Calu3 (cell line): ENCODE measurements at places on chromosomes 7 and 10. TPM values are rescaled to one million over a fixed set of nuclear protein-coding genes. Genes with fewer than 3 reads are reported as not detected.

DNA sequence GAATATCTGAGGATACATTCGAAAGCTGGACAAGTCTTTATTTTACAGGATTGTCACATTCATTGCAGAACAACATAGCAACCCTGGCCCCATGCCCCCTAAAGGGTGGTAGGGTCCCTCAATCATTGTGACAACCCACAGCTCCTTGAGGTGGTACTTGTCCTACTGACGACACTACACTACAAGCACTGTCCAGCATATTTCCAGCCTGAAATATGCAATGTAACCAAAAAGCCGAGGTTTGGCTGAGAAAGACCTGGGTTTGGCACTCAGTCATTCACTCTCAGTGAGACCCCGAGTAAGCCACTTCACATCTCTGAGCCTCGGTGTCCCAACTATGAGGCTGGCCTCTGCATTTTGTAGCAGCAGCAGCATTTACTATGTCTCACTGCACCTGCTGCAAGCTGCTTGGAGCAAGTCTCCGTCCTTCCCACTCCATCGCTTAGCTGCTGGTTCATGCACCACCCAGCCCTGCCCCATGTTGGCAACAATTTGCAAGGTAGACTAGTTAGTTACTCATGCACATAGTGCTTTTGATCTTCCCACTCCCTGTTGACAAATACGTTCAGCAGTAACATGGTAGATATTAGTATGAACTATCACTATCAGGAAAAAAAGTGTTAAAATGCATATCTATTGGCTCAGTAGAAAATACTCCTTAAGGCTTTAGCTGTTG is 43.6 kb upstream of the TNPO3 start:
- DNase-seq: no peak

GRCh38 chr7:108415821-108416536 is 40.3 kb downstream of the NRCAM start:
- DNase-seq: no peak

DNA sequence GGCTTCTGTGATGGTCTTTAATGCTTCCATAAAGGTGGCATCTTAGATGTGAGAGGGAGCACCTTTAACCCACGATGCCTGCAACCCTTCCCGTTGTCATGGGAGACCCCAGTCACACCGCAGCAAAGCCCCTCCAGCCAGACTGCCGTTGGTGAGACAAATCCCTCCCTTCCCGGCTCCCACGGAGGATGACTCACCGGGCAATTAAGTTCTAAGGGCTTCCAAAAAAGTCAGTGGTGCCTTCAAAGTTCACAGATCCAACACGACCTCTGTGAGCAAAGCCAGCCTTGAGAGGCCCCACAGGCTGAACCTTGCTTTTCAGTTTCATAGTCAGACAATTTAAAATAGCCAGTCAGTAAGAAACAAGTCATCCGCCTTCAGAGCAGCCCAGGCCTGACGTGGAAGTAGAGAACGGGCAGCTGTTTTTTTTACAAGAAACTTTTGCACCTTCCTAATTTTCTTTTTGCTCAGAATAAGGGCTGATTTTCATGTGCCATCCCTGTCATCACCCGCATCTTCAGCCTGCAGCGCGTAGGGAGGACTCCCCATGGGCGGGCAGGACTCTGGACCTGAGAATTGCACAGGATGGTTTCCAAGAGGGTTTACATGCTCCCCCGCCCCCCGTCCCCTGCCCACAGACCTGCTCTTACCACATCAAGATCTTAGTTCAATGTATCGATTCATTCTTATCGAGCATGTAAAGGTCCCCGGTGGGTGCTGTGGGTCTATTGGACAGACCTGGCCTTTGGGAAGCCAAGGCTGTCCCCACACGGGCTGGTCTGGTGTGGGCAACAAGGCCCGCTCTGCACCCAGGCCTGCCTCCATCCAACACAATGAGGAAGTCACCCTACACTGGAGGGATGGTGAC is 333.9 kb downstream of the DNAJB6 start:
- no peak for DNase-seq

- peak; percentile 9 for DNase-seq
Observed at GRCh38 chr7:141737118-141737835, 881 bp upstream of the SSBP1 start.

DNA sequence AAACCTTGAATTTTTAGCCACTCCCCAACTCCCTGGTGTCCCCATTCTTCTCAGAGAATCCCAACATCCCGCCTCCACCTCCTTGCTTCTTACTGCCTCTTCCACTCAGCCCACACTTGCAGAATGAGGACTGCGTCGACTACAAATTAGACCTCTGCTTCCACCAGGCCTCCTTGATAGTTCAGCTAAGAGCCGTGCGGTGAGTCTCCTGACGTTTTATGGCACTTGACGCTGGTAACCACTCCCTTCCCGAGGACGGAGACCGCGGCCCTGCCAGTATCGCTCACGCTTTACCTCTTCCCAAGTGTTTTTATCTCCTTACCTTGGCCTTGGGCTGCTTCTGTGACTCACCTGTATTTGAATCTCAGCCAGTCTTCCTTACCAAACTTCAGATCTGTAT is 31.1 kb downstream of the RBM17 start:
- DNase-seq: no peak

DNA sequence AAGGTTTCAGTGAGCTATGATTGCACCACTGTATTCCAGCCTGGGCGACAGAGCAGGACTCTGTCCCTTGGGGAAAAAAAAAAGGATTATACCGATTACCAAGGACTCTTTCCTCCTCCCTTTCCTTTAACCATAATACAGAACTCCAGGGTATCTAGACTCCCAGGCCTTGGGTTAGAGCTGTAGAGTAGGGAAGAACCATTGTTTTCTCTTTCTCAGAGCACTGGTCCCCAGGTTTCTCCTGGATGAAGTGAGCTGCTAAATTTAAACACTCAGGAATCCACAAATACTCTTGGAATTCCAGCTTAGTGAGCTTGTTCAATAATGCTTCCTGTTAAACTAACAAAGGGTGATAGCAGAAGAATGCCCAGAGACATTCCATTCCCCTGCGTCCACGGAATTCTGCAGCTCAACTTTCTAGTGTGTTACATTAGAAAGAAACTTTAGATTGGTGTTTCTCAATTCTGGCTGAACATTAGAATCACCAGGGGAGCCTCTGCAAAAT is 14.6 kb upstream of the RPEL1 start:
- peak; percentile 41 for DNase-seq

GRCh38 chr10:103747193-103747865 is 108.0 kb downstream of the SH3PXD2A start:
- DNase-seq: no peak

- no peak for DNase-seq
Observed at GRCh38 chr10:8275911-8276310, 221.4 kb downstream of the GATA3 start.

- no peak for DNase-seq
Observed at GRCh38 chr7:40348126-40348728, 213.4 kb downstream of the SUGCT start.

GRCh38 chr7:23490357-23491135 is 20.3 kb upstream of the IGF2BP3 start:
- no peak for DNase-seq

DNA sequence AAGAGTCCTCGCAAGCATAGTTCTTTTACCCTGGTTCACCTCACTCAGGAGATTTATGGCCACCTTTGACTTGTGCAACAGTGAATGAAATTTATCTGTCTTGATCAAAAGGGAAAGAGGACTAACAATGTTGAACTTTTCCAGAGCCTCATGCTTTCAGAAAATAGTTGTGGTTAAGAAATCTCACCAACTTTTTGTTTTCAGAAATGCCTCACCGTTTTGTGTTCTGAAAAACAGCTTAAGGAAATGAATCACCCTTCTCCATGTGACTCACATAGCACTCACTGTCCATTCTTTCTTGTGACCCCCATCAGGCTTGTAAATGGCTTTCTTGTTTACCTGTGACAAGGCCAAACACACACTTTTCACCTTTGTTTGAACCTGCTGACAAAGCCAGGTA is 148.6 kb upstream of the FAM3C start:
- peak; percentile 65 for DNase-seq

- no peak for DNase-seq
Observed at GRCh38 chr7:35905555-35905954, 104.7 kb downstream of the SEPTIN7 start.

DNA sequence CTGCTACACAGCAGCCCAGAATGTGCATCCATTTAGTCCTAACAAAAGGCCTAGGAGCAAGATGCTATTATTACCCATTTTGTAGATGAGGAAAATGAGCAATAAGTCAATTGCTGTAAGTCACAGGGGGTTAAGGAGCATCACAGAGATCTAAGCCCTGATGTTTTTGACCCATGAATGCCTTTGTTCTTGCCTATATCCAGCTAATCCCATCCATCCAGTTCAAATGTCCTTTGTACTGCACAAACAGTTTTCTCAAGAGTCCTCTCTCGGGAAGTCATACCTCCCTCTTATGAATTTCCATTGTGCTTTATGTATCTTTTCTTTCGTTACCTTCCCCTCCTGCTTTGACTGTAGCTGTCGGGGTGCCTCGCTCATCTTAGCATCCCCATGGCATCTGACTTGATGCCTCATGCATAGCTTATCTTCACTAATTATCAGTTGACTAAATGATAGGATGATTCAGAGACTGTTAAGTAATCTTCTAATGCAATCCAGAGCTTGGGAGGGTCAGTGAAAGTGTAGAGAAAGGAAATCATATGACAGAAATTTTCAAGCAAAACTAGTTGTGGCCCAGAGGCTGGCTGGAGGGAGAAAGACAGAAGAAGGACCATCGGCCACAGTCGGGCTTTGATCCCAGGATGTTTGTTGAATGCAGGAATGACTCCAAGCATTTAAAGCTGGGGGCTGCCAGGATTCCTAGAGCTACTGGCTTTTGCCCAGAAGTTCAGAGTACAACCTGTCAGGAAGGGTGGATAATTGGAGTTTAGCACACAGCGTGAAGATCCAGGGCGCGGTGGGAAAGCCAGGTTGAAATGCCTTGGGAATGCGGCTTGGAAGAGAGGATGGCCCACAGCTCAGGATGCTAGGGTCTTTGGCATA is 23.5 kb downstream of the BLVRA start:
- DNase-seq: no peak

GRCh38 chr10:46064269-46064817 is 18.3 kb upstream of the MSMB start:
- no peak for DNase-seq

- no peak for DNase-seq
Observed at GRCh38 chr10:85921789-85922188, 444.8 kb downstream of the GRID1 start.

DNA sequence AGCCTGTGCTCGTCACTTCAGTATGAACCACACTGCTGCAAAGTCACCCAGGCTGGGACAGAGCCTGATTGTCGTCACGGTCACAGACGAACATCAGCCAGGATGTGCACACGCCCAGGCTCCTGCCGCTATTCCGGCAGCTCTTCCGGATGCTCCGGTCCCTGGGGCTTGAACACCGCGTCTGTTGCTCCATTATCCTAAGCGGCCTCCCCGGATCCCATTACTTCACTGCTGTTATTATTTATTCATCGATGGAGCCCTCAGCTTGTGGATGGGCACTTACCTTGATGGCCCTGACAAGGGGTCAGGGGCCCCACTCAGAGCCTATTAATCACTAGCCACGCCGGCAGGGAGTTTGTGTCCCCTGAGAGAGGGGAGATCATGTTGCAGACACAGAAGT is 120.8 kb upstream of the PCBD1 start:
- no peak for DNase-seq

DNA sequence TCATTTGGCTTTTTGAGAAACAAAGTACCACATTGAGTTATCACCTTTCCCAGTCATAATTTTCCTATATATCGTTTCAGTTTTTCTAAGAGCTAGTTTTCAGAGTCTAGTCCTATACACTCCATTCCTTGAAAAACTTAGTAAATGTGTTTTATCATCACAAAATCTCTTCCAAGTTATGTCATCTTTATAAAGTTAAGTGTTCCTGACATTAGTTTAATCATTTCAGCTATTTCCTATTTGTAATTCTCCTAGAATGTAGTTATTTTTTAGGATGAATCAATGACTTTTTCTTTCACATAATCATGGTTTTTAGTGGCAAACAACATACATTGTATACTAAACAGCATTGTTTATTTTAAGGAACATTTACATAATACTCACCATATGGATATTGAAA is 191.7 kb upstream of the BET1 start:
- no peak for DNase-seq

GRCh38 chr7:148304456-148304855 is 286.1 kb upstream of the C7orf33 start:
- no peak for DNase-seq

GRCh38 chr10:63042256-63042655 is 90.9 kb upstream of the NRBF2 start:
- peak; percentile 7 for DNase-seq

GRCh38 chr10:33157103-33157502 is 177.4 kb downstream of the NRP1 start:
- no peak for DNase-seq

DNA sequence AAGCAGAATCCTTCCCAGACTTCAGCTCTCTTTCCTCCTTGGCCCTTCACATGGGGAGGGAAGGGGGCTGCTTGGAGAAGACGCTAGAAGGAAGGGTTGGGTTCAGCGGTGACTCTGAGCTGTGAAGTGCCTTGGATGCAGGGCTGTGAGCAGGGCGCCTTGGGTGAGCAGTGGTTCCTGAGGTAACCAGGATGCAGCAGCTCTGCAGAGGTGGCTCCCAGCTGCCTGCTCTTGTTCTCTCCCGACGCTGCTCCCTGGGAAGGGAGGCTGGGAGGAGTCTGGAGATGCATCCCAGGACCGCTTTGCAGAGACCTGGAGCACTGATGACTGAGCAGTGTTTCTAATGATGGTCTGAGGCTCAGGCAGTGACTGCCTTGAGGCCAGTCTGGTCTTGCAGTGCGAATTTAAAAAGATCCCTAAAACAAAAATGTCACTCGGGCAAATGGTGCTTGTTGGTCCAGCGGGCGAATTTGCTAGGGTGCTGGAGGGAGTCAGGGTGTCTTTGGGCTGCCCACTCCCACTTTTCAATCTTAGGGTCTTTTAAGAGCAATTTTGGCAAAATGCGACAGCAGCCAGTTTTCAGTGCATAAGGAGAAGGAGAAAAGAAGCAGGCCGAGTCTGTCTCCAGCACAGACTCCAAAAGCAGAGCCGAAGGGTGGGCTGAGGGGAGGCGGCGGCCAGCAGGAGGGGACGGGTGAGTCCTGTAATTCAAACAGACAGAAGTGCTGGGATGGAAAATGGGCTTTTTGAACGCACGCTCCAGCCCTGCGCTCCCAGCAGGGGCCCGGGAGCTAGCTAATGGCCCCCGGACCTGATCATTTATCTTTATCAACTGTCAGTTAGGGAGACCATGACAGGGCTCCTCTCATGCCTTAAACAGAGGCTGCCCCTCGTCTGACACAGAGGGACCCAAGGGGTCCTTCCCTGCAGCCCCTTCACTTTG is 191.2 kb upstream of the SHH start:
- no peak for DNase-seq

The ACSL5 gene
- 35.3 and 59.2 TPM in 2 replicates for total RNA-seq

The OR6V1 gene
- total RNA-seq: not detected in 2 replicates

The PPRC1 gene
- 43.9 and 49.3 TPM in 2 replicates for total RNA-seq

The GIMAP6 gene
- total RNA-seq: not detected in 2 replicates

The PON1 gene
- 0.71 TPM in 1 of 2 replicates, not detected in the other for total RNA-seq

The ICA1 gene
- total RNA-seq: 60.4 and 66.4 TPM in 2 replicates

The BLNK gene
- total RNA-seq: 7.5 and 9.5 TPM in 2 replicates

The SEMA3D gene
- total RNA-seq: 0.91 and 2.0 TPM in 2 replicates

The PIK3AP1 gene
- 114 and 117 TPM in 2 replicates for total RNA-seq

The GRB10 gene
- total RNA-seq: 86.2 and 90.6 TPM in 2 replicates
